T47D (cell line): ENCODE measurements at places on chromosomes 6 and 20.

GRCh38 chr6:14983599-14984518 is 262.0 kb upstream of the JARID2 start:
- no peak for DNase-seq

GRCh38 chr20:11411765-11412164 is 505.9 kb upstream of the BTBD3 start:
- peak; percentile 10 for DNase-seq

- peak; percentile 48 for DNase-seq
Measured at GRCh38 chr20:29408034-29408695, 1849.3 kb upstream of the DEFB115 start.

- DNase-seq, result peak; percentile 53
Measured at GRCh38 chr6:34115403-34115795, 30.5 kb downstream of the GRM4 start.

DNA sequence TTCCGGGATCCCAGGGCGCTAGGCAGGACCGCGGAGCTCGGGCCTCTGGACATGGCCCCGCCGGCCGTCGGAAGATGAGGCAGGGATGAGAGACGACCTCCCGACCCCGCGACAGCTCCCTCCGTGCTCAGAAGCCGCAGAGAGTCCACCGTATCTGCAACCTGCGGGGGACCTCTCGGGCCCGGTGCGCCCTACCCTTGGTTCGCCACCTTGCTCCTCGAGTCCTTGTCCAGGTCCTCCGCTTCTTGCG is 301 bp downstream of the PPP1R3D start:
- no peak for DNase-seq

DNA sequence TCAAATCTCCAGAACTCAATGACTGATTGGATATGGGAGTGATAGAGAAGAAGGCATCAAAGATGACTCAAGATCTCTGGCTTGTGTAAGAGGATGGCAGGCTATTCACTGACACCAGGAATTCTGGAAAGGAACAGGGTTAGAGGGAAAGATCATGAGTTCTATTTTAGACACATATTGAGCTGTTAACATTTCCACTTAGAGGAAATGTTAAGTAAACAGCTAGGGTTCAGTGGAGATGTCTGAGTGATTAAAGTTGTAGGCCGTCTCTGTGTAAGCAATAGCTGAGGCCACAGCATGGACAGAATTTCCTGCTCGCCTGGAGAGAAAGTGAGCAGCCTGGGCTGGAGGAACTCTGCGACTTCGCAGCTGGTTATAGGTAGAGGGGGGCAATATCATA is 21.0 kb downstream of the ZC3H12D start:
- no peak for DNase-seq
